Omental fat pad (tissue), 4 donors: ENCODE measurements at places on chromosomes 6 and 20. TPM values are rescaled to one million over a fixed set of nuclear protein-coding genes. Genes with fewer than 3 reads are reported as not detected.
A peak's percentile ranks its signal among the peaks of the same experiment; 100 is the strongest.

DNA sequence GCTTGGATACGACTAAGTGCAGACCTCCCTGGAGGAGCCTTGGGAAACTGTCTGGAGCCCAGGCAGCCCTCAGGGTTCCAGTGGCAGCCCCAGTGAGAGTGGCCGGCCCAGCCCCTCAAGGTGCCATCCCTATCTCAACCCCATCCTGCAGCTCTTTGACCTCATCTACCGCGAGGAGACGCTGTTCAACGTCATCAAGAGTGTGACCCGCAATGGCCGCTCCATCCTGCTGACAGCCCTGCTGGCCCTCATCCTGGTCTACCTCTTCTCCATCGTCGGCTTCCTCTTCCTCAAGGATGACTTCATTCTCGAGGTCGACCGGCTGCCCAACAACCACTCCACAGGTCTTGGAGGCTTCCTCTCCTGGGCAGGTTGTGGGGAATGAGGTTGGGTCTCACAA, 20.7 kb downstream of the UQCC2 start:
- DNase-seq, result no peak

STX11 gene
- total RNA-seq, result 156 TPM

- DNase-seq, result peak; percentile 79
These were observed at the start of gene REV3L for GRCh38 chr6:111482959-111483735. TSS of gene REV3L (minus strand) at chr6:111483218. CDS start at chr6:111482888, 330 bp downstream.

DNA sequence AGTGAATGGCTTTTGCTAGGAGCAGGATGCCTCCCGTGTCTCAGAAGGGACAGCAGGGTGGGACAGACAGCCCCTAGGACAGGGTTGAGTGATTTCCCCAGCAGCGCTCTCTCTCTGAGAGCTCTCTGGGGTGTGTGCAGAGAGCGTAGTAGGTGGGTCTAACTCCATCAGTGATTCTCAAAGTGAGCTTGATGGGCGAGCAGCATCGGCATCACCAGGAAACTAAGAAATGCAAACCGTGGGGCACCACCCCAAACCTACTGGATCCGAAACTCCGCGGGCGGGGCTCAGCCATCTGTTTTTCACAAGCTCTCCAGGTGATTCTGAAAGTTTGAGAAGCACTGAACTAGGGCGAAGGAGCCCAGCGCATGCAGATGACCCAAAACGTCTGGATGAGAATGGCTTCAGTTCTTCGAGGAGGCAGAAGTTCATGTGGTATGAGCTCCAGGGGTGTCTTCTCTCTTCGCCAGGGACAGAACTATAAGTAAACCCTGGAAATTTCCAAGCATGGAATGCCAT, 119.6 kb upstream of the RNF24 start:
- no peak for DNase-seq

DNA sequence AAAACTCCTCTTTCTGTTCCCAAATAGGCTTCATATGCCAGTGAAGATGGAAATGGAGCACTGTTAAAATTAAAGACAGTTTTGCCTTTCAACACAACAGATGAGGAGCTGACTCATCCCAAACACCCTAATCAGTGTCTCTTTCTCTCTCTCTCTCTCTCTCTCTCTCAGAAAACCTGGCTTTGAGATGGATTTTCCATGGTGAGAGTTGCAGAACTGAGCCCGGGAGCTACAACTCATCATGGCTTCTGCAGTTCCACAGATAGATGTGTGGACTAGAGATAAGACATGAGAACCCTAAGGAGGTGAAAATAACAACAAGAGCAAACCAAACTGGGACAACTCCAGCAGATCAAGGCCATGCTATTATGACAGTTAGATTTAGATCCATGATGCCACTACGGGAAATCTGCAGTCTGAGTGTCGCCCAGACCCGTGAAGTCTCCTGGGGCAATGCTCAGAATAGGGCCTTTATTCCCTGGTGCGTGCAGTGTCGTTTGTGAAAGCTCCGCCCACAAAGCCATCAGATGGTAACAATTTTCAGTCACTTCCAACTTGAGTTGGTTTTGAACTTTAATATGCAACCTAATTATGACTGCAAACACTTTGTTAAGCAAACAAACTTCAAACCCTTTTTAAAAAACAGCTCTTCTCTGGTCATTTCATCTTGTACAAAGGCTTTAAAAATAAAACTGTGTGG, 338.2 kb upstream of the PREP start:
- DNase-seq, result no peak

PTPRK gene
- 16.2 TPM for total RNA-seq

DYNLT2 gene
- 1.9 TPM for total RNA-seq
